ENCODE measurements at places on chromosomes 5 and 9.

GRCh38 chr5:160291467-160291866 lies 20.9 kb downstream of the CCNJL start:
- no peak for DNase-seq

DNA sequence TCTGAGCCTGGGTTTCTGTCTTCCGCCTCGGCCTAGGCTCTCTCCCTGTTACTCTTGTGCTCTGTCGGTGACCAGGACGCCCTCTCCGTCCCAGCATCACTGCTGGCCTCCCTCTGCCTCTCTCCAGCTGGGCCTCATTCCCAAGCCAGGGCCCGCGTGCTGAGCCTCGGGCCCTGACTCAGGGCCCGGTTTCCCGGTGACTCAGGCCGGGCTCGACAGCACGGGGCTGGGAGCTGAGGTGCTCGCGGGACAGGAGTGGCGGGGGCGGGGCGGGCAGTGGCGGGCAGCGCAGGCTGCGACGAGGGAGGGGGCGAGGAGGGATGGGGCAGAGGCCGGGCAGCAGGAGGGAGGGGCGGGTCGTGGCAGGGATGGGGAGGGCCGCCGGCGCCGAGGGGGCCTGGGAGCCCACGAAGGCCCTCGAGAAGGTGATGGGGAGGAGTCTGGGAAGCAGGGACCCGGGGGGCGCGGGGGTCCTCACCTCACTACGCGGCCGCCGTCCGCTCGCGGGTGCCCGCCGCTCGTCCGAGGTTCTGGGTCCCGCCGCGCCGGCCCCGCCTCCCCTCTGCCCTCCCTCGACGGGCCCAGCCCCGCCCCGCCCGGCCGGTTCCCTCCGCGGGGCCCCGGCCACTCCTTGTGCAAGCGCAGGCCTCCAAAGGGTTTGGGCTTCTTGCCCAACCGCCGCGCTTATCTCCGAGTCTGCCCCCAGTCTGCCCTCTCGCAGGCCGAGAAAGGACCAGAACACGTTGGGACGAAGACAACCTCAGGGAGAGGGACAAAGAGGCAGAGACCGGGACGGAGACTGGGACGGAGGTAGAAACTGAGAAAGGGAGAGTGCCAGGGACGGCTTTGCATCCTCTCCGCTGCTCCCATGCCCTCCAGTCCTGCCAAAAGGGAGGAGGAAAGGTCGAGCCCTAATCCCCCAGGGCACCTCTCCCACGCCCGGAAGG lies at the start of gene ARAP3:
ARAP3 (minus strand) TSS at position 536 of the 947 bp plus-strand sequence. CDS start 1,744 bp downstream, outside the sequence.
- peak; percentile 54 for DNase-seq

- DNase-seq = no peak
Observed at GRCh38 chr5:34717426-34718327, 61.5 kb downstream of the RAI14 start.

GRCh38 chr5:109022056-109022455 lies 274.4 kb downstream of the FER start:
- DNase-seq = no peak

DNA sequence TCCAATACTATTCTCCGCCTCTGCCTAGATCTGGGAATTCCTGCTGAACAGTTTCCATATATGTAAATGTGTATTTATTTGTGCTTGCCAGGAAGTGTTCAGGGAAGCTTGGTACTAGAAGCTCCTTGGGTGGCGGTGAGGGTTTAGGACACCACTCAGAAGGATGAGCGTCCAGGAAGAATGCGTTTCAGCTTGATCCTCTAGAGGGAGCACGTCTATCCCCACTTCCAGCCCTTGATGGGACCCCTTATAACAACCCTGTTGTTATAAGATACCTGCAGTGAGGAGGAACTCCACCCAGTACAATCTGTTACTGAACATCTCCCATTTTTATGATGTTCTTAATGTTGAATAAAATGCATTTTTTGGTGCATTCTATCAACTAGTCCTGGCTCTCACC lies 88.9 kb downstream of the CYFIP2 start:
- DNase-seq = no peak

GRCh38 chr9:94677929-94678328 lies 38.6 kb upstream of the FBP1 start:
- no peak for DNase-seq

- peak; percentile 26 for DNase-seq
Observed at GRCh38 chr5:131229623-131230022, 34.2 kb upstream of the CDC42SE2 start.

DNA sequence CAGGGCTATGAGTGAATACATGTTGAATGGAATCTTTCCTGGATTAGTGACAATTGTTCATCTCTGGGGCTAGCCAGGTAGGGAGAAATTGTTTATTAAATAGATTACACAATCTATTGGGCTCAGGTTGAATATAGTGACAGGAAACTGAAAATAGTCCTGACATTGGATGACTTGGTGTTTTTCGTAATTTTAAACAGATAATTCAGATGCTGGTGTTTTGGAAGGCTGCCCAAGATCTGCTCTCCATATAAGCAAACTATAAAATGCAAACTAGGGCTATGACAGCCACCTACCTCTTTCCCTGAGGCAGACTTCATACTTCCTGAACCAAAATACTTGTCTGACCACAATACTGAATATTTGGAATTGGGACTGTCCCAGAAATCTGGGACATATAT lies 99.1 kb downstream of the ENC1 start:
- DNase-seq = no peak

GRCh38 chr5:96214442-96215197 lies 218.4 kb downstream of the PCSK1 start:
- DNase-seq = no peak

GRCh38 chr9:82443312-82443711 lies 454.7 kb downstream of the SPATA31D1 start:
- no peak for DNase-seq

- DNase-seq = no peak
Observed at GRCh38 chr9:125332527-125332926, 70.9 kb downstream of the GAPVD1 start.

- DNase-seq = no peak
Observed at GRCh38 chr9:95399261-95399660, 81.8 kb upstream of the FANCC start.

DNA sequence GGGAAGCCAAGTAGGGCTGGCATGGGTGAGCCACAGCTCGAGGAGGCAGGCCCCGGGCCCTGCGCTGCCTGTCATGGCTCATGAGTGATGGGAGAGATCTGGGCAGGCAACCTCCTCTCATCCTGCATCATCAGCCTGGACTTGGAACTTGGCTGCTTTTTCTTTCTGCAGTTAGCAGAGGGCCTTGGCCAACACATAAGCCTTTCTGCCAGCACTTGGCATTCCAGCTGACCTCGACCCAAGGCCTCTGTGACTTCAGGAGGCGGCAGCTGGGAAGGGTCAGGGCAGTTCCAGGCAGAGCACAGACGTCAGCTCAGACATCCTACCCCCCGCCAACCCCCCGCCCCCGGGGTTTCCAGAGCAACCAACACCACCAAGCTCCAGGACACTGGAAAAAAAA lies 7.6 kb downstream of the S1PR3 start:
- no peak for DNase-seq

DNA sequence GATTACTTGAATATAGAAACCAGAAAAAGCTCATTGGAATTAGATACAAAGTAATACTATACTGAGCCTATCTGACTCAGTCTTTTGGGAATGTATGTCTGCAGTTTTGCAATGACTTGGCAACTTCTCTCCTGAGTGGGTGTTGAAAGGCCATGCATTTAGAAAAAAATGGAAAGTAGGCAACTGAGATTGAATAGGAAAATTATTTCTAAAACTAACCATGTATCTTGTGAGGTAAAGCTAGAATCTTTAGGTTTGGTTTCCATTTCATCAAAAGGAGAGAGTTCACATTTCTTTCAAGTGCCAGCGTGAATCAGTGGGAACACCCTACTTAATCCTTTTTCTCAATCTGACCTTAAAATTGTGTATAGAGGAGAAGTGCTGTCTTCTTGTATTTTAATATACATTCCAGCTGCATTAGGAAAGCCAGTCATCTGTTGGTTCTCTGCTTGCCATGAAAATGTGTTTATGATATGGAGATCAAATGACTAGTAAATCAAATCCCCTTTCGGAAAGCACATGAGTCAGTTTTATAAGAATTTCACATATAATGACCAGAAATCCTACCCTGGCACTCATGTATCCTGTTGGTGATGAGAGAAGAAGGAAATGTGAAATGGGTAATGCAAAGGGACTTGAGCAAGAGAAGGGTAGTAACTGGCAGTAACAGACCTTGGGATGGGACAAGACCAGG lies 30.4 kb downstream of the NFX1 start:
- DNase-seq = no peak
